ENCODE measurements at places on chromosomes 5 and 9.

DNA sequence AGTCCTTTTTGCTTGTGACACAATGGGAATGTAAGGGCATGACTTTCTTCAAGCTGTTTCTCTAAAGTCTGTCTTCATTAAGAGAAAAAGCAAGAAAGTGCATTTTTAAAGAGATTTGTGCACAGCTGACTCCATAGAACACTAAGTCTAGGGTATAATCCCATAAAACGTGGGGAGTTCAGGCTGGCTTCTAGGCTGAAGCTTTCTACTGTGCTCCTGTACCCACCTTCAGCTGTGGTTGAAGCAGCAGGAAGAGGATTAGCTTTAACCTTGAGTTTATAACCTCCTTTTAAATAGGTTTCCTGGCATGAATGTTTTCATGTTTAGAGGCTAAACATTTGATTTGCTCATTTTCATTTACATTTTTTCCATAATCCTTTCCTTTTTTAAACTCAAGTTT, 126.4 kb downstream of the HACD4 start:
- no peak for DNase-seq

DNA sequence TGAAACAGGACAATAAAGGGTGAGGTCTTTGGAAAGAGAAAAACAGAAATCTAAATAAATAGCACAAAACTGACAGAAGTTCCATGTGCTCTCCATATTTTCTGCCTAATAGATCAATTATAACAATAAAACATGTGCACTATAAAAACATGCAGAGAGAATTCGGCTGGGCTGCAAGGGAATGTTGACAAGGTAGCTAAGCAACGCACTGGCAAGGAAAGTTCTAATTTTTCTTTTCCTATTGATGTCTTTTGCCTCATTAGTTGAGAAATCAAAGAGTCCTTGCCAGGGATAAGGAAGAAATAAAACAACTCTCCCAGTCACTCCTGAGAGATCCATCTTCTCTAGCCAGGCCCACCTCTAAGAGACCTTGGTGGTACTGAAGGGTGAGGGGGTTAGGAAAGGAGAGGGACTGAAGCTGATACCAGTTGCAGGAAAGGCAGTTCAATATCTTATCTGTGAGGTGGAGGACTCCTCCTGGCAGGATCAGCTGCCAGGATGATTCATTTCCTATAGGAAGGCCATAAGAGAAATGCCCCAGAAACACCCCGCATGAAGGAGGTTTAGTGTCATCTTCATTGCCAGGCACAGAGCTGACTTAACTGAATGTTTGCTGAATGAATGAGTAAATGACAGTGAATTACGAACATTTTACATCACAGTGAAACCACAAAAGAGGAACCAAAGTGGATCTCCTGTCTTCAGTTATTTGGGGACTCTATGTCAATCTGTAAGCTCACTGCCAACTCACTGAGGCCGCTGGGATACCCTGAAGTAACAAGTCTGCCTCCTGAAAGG, 63.7 kb upstream of the IFNK start:
- no peak for DNase-seq

- no peak for DNase-seq
These were observed 162.7 kb downstream of the MED27 start for GRCh38 chr9:131917009-131917408.

GRCh38 chr9:134811673-134812342, 68.8 kb upstream of the FCN2 start:
- DNase-seq, result no peak

All from activated T-cell treated with anti-CD3 and anti-CD28 coated beads, Interleukin-2, amount 50 U/mL, for 72 hours (primary cell).